ENCODE measurements at places on chromosomes 12 and 14.

- ATAC-seq = peak; percentile 86
These were observed 32.4 kb downstream of the PLEKHG7 start for GRCh38 chr12:92735131-92735721.

DNA sequence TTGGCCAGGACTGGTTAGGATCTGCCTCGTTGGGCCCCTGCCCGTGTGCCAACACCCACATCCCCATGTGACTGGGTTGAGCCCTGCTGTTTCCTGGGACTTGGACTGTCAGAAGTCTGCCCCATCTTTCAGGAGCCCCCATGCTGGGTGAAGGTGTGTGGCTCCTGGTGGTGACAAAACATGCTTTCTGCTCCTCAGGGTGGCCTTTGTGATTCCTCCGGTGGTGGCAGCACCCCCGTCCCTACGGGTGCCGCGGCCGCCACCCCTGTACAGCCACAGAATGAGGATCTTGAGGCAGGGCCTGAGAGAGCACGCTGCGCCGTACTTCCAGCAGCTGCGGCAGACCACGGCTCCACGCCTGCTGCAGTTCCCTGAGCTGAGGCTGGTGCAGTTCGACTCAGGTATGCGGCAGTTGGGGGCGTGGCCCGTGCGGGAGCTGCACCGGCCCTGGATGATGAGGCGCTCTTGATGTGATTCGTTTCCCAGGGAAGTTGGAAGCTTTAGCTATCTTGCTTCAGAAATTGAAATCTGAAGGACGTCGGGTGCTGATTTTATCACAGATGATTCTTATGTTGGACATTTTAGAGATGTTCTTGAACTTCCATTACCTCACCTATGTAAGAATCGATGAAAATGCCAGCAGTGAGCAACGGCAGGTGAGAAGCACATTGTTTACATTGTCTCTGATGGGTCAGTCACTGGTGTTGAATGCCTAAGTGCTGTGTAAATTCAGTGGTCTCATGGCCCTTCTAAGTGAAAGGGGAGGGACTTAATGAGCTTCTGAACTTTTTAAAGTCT, 80.0 kb downstream of the EP400 start:
- ATAC-seq = no peak

- no peak for ATAC-seq
These were observed 216.2 kb upstream of the KRR1 start for GRCh38 chr12:75727577-75727976.

- ATAC-seq = peak; percentile 32
These were observed 70.3 kb upstream of the NR2C1 start for GRCh38 chr12:95143621-95144205.

- no peak for ATAC-seq
These were observed 137.2 kb upstream of the NCOR2 start for GRCh38 chr12:124704619-124705018.

DNA sequence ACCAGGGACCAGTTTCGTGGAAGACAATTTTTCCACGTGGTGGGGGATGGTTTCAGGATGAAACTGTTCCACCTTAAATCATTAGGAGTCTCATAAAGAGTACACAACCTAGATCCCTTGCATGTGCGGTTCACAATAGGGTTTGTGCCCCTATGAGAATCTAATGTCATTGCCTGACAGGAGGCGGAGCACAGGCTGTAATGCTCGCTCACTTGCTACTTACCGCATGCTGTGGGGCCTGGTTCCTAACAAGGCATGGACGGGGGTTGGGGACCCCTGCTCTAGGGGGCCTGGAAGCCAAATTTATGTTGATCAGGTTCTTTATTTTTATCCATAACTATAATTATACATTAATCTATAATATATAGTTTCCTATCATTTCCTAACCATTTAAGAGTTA, 315.3 kb downstream of the MED13L start:
- ATAC-seq = peak; percentile 20

- ATAC-seq = no peak
These were observed 678 bp upstream of the OAS2 start for GRCh38 chr12:112977641-112978040.

DNA sequence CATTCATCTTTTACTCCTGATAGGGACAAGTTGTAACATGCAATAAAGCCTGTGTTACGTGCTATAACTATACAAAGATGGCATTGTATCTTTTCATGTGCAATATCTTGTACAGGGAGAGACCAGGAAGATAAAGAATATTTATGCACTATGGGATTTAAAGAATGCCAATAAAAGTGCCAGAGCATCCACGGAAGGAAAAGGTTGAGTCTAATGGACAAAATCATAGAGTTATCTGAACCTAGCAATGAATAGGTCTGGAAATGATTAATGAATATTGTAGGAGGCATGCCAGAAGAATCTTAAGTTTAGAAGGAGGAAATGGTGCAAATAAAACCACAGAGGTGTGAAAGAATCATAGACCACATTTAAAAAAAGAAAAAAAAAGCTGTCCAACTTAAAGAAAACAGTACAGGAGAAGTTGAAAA, 263.9 kb downstream of the KCNC2 start:
- ATAC-seq = no peak

DNA sequence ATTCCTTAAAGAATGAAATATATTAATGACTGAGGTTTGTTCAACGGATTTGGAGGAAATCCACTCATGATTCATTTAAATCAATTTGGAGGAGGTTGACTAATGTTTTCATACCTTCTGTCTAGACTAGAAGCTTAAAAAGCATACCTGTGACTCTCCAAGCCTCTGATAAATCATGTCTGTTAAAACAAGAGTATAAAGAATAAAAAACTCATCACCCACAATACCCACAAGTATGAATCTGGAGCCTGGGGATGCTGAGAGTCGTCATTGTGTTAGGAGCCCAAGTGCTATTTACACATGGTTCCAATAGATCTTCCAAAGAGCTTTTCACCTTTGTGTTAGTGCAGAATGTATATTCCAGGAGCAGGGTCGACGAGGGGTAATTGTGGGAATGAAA, 86.8 kb upstream of the ADAMTS20 start:
- ATAC-seq = no peak

DNA sequence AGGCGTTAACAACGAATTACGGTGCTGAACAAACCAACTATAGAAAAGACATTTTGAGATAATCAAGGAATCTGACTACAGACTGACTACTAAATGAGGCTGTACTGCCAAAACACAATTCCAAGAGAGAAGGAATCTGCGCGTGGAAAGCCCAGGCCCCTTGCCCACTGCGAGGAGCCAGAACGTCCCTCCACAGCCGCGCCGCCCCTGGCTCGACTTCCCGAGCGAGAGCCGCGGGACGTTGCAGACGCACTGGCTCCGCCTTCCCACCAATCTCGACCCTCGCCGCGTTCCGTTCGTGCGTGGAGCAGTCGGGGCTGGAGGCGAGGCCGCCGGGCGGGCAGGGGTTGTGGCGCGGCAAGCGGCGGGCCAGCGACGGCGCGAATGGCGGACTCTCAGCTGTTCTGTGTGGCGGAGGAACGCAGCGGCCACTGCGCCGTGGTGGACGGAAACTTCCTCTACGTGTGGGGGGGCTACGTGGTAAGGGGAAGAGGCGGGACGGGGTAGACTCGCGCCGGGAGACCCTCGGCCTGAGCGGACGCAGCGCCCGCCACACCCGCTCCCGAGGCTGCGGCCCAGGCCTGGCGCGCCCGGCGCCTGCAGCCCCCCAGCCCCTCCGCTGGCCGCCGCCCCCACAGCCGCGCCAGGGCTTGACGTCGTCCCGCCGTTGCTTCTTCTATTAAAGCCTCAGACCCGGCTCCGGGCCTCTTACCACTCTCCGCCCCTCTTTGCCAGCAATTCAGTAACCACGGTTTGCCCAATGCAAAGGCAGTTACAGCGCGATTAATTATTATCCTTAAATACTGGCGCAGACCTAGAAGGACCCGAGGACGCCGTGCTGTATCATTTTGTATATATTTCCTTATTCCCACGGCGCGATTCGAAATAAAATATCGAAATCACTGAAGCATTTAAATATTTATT, at the start of gene KLHDC1:
Gene KLHDC1, plus strand, starts transcription at position 310 of the 924 bp plus-strand sequence. Its CDS starts 75 bp downstream, at position 385.
- peak; percentile 77 for ATAC-seq

- no peak for ATAC-seq
These were observed 185.6 kb upstream of the C14orf180 start for GRCh38 chr14:104393898-104394381.

- peak; percentile 57 for ATAC-seq
These were observed 406 bp downstream of the TMEM263 start for GRCh38 chr12:106956048-106956578.

DNA sequence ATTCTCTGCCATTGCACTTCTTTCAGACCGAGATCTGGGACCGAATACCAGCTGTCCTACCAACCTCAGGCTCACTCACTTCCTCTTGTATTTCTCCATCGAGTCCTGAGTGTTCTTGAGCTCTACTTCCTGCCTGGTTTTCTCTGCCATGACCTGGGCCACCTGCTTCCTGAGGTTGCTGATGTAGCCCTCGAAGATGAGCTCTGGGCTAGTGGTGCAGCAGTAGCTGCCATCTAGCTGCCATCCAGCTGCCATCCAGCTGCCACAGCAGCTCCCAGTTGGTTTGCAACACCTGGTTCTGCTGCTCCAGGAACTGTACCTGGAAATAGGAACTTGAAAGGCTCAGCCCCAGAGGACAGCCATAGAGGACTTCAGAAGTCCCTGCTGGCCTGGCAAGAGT, 15.0 kb upstream of the KRT73 start:
- no peak for ATAC-seq

DNA sequence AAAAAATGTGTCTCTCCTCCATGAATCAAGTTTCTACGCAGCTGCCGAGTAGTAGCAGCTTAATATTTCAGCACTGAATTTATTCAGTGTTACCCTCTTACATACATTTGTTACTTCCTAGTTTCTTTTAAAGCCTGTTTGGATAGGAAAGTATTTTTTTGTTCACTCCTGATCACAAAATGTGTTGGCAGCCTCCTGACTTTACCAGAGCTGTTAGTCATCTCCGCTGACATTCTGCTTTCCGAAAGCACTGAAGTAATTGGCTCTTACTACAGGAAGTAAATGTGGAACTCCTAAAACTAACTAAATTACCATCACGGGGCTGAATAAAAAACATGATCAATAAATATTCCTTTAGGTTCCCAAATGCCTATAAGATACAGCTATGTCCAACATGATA, 225.5 kb downstream of the EPS8 start:
- ATAC-seq = peak; percentile 65

- ATAC-seq = peak; percentile 78
These were observed 970 bp downstream of the CDH24 start for GRCh38 chr14:23056145-23056955.

- no peak for ATAC-seq
These were observed 102.5 kb upstream of the ARID2 start for GRCh38 chr12:45626965-45627364.

DNA sequence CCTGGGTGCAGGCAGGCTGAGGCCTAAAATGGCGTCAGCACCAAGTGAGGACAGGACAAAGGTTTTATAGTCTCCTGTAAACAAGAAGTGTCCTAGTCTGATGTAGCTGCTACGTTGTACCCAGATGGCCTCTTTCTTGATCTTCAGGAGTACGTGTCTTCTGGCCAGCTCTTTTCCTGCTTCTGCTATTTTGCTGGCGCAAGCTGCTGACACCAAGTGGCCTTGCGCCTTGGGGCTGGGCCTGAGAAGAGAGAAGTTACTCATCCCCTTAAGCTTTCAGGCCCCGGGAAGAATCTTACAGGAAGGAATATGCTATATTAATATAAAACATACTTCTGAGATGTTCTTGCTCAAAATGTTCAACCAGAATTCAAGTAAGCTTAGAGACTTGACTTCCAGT, 605.2 kb downstream of the GALC start:
- ATAC-seq = no peak

- ATAC-seq = no peak
These were observed 103.8 kb downstream of the DAD1 start for GRCh38 chr14:22485178-22485577.

- ATAC-seq = no peak
These were observed 153.7 kb upstream of the PZP start for GRCh38 chr12:9361879-9362326.

DNA sequence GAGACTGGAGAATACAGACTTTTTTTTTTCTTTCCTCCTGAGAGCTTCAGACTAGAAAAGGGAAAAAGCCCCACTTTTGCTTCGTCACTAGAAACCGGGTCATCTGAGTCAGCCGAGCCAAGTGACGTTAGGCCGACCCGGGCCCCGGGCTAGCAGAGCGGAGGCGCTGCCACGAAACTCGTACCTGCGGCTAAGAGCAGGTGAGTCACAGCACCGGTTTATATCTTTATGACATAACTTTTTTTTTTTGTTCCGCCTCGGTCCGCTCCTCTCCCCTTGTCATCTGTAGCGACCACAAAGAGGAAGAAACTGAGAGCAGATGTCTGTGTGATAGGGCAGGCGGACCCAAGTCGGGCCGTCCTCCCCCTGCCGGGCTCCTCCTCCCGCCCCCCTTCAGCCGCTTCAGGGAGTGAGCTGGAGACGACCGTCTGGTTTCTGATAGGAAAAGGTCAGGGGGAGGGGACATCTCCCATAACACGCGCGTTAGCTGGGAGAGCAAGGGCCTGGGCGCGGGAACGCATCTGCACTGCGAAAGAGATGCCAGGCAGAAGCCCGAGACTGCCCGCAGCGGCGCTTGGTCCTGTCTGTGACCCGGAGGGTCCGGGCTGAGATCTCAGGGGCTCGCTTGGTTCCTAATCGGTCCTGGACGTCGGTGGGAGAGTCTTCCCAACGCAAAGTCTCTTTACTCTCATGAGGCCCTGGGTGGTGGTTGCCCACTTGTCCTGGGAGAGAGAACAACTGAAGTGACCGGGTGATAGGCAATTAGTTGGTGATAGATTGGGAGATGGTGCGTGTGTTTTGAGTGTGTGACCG, 586 bp downstream of the TTC6 start:
- no peak for ATAC-seq

All from SK-N-SH treated with all-trans-retinoic acid at 6 μM for 48 hours (cell line).